ENCODE measurements at places on chromosomes 2 and 18.

GRCh38 chr18:30775629-30776028, 266.9 kb downstream of the DSC3 start:
- no peak for DNase-seq

DNA sequence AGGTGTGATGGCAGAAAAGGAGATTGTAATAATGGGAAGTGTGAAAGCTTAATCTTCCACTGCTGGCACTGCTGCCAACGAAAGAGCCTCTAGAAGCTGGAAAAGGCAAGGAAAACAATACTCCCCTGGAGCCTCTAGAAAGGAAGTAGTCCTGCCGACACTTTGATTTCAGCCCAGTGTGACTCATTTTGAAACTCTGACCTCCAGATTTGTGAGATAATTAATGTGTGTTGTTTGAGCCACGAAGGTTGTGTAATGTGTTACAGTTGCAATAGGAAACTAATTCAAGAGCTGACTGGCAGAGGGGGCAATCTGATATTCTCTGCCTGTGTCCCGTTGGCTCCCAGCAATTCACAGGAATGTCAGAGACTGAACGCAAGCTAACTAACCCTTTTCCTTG, 219.2 kb upstream of the UBE2E3 start:
- no peak for DNase-seq

- no peak for DNase-seq
Observed at GRCh38 chr2:10271509-10271908, 31.2 kb upstream of the HPCAL1 start.

DNA sequence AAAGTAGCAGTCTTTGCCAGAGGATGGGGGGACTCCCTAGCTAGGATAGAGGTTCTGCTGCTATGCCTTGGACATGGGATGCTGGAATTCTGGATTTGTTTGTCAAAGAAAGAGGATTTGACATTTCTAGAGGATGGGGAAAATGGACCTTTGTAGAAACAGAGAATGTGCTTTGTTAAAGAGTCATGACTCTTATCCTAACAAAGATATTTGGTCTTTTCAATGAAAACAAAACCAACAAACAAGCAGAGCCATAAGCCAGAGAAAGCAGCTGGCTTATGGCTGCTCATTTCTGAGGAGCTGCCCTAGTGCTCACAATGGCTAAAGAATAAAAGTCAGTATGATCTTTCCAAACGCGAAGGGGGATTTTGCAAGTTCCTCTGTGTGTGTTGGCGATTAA, 40.8 kb upstream of the MAPRE2 start:
- no peak for DNase-seq

DNA sequence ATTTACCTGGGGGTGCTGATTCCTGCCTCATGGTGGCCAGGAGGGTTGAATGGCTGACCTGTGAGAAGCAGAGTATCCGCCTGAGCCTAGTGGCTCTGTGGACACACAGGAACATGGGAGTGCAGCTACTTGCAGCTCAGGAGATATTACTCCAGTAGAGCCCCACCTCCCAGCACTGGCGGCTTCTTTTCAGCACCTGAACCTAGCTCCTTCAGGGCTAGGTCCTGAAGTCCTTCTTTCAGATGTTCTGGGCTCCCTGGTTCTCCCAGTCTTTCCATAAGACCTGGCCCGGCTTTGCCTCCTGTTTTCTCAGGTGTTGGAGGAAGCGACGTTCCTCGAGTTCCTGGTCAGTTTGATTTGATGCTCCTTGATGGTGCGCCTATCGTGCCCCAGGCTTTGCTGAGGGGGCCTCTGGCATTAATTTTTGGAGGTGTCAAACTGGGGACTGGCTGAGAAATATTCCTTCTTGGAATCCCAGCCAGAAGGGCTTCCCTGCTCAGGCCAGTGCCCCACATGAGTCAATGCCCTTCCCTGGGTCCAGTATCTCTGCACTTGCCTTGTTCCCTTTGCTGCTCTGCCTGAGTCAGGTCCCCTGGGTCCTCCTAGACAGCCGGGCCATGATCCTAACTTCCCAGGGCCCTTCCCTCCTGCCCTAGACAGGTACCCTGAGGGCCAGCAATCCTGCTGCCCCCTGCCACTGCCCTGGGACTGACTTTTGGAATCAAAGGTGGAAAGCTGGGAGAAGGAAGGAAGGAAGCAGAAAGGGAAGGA, 110.7 kb upstream of the HAAO start:
- DNase-seq = no peak

DNA sequence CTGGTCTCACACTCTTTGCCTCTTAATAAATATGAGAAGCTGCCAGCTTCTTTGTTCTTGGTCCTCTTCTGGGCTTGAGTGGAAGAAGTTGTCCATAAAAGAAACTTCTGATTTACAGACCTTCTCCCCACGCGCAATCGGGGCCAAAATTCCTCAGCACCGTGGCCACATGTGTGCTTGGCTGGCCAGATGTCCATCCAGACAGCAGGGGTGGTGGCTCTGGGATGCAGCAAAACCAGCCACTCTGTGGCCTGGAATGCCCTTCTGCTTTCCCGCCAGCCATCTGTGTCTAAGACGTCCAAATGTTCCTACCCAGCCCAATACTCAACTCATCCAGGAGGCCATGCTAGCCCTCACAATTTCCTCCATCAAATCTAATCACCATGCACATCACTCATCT, 250.8 kb downstream of the EN1 start:
- DNase-seq = no peak
